ENCODE measurements at places on chromosomes 11 and 22.

DNA sequence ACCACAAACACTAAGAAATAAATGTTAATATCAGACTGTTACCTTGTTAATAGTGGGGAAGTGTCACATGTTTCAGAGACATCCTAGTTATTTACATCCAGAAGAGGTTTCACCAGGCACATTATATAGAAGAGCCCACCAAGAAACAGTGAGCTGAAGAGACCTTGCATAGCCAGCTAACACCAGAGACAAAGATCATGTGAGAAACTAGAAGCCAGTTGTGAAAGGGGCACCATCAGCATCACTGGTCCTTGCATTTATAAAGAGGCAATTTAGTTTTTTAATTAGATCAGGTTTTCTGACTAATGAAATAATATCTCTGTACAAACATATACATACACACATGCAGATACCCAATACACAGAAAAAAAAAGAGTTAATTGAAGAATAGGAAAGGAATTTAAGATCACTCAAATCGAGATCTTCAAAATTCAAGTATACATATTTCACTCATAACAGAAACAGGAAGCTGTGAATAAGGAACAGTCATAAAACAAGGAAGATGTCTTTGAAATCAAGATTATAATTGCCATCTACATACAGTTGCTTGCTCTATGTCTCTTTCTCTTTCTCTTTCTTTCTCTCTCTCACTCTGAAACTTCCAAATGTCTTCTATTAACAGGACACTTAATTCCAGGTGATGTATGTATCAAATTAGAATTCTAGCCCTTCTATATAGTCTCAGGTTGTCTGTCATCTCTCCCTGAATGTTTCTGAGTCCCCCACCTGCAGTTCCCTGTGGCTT, 348.7 kb downstream of the ETS1 start:
- no peak for DNase-seq

DNA sequence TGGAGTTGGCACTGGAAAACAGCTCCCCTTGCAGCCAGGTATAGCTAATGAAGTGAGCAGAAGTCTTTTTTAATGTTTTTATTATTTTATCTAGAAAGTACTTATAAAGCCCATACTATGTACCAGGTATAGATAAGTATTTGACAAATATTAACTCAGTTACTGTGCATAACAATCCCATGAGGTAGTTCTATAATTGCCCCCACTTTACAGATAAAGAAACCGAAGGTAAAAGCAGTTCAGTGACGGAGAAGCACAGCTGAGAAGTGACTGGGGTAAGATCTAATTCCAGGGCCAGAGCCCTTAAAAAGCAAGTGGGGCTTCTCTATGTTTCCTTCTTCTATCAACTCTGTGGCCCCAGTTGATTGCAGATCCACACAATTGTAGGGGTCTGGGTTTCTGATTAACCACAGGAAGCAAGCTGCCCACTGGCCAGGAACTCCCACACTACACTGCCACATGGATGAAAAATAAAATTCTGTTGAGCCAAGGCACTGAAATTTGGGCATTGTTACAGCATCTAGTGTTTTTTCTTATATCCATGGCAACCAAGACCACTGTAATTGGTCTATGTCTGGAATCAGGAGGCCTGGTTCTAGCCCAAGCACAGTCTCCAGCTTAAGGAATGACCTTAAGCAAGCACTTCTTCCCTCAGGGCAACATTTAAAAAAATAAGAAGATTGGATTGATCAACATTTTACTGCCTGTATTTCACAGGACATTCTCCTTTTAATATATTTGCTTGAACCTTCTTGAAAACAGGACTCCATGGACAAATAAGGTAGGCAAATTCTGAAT, 55.3 kb upstream of the TEAD1 start:
- no peak for DNase-seq

GRCh38 chr11:110522471-110522870, 92.7 kb downstream of the FDX1 start:
- DNase-seq: no peak

- DNase-seq: peak; percentile 3
These were observed 321.0 kb downstream of the NTM start for GRCh38 chr11:131691181-131692041.

GRCh38 chr11:7573193-7573557, 59.4 kb downstream of the PPFIBP2 start:
- no peak for DNase-seq

DNA sequence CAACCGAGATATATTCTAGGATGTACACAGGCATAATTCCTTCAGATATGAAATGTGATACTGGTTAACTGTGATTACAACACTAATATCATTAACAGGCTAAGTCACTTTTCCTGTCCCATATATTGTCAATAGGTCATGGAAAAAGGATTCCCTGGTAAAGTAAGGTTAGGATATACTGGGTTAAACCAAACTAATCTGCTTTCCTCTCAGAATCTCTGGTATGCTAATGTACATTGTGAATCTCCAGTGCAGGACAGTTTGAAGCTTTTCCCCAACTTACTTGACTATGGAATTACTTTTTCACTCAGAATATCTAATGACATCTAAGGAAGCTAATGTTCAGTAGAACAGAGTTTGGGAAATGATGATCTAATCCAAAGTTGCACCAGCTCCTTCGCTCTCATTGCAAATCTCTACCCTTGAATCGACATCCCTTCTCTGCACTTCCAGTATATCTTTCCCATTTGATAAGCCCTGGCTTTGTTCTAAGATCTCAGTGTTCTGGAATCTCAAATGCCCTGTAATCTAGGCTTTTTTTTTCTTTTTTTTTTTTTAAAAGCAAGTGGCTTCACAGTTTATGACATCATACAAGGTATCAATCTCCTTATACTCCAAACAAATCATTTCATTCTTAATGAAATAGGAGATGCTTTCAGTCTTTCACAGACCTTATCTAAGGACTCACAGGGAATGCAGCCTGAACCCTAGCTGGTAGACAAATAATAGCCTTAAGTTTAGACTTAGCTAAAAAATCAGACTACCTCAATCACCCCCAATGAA, 43.8 kb downstream of the COPB1 start:
- DNase-seq: no peak

DNA sequence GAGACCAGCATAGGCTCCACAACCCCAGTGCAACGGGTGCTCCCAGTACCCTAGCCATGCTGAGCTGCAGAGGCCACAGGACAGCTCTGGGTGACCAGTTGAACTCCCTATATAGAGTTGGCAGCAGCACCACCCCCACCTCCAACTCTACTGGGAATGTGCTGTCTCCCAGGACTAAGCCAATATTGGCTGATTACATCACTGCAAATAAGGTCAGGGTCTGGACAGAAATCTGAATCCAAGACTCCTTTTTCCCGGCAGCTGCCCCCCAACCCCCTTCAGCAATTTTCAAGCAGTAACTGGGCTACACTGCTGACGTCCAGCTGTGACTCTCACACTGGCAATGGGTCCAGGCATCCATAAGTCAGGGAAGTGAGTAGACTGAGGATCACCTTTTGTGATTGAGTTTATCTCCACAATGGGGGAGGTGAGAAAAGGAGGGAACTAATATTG, at the start of gene HPX:
Gene HPX (minus strand): TSS at position 82 of the 453 bp plus-strand sequence. CDS start 24 bp downstream, at position 58.
- no peak for DNase-seq

DNA sequence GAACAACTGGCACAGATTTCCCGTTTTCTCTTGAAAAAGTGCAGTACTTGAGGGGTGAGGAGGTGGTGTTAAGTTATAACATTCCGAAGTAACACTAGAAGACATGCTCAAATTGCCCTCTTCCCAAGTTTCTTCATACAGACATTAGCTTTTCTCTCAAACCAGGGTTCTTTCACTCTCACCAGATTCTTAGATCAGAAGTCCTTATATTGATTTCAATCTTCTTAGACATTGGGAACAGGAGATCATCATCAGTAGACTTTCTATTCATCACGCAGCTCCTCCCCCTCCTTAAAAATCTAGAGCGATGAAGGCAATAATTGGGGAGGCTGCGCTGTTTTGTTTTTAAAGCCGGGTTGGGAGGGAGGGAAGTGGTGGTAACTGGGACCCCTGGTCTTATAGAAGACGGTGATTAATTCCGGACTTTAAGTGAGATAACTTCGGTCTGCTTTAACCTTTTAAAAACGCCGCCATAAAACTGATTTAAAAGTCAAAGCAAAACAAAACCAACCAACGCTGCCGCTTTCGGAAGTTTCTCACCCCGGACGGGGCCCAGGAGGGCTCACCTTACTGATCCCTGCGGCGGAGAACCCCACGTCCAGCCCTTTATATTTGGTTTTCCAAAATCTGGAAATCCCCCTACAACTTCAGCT, 665 bp downstream of the USP28 start:
- DNase-seq: no peak
